Activated CD4-positive, alpha-beta T cell treated with anti-CD3 and anti-CD28 coated beads, Interleukin-2, amount 10 ng/mL, durations not matched to agents 7 days and 5 days (primary cell): ENCODE measurements at places on chromosomes 7 and 10. TPM values are rescaled to one million over a fixed set of nuclear protein-coding genes. Genes with fewer than 3 reads are reported as not detected.
A peak's percentile ranks its signal among the peaks of the same experiment; 100 is the strongest.

- H3K4me1 ChIP-seq: peaks cover 7% of the 10 kb centered on the region
- no peak within 1 kb of the TSS for H3K27ac ChIP-seq
- H3K27me3 ChIP-seq: peaks cover 42% of the 10 kb centered on the region
- H3K4me3 ChIP-seq: no peak within 1 kb of the TSS
Observed at GRCh38 chr7:11831736-11832495, at the start of gene THSD7A. Gene THSD7A, minus strand, starts transcription at chr7:11832198. Its CDS starts 252 bp downstream, at chr7:11831946.

DNA sequence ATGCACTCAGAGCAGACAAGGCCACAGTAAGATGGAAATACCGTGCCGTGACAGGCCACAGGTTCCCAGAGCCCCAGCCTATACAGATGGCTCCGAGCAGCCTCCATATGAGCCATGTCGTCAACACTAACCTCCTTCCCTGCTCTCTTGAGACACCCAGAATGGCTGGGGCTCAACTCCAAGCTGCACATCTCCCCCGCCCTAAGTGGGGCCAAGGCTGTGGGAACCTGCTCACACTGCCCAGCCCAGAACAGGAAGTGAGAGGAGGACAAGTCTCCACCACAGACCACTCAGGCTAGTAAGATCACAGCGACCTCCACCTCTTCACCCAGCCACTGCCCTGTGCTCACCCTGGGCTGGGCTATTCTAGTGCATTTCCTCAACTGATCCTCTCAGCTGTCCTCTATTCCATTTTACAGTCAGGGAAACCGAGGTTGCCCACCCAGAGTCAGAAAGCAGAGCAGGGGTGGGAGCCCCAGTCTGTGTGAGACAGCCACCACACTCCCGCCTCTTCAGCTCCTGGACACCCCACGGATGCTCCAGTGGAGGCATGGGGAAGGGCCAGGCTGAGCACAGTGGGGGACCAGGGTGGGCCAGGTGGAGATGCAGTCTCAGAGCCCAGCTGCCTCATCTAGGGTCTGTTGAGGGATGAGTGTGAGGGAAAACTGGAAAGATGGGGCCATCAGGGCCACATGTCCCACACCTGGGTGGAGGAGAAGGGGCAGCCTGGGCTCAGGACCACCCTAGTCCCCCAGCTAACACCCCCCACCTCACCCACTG is 11.6 kb downstream of the GRID1 start:
- no peak for DNase-seq
- no peak overlapping the region for H3K4me3 ChIP-seq
- no peaks in the 10 kb centered on the region for H3K4me1 ChIP-seq
- no peaks in the 10 kb centered on the region for H3K36me3 ChIP-seq

DNA sequence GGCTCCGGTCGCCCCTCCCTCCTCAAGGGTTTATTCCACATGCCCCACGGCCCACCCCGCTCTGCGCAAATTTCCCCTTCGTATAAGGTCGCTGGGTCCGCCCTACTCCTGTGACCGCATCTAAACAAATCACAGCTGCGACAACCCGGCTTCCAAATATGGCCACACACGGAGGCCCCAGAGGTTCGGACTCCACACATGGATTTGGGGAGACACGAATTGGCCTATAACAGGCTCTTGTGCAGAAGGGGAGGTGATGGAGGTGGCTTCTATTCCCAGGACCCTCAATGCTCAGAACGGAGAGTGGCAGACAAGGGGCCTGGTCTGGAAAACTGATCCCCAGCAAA is 90.1 kb downstream of the FOXL3 start:
- DNase-seq: no peak
- no peak overlapping the region for H3K4me3 ChIP-seq
- peak overlapping the region; percentile 72 for H3K27ac ChIP-seq
- peaks cover 28% of the 10 kb centered on the region for H3K27me3 ChIP-seq

- DNase-seq: no peak
- H3K27ac ChIP-seq: peak overlapping the region; percentile 95
- peaks cover 40% of the 10 kb centered on the region for H3K4me1 ChIP-seq
- no peaks in the 10 kb centered on the region for H3K27me3 ChIP-seq
- H3K36me3 ChIP-seq: peaks cover 16% of the 10 kb centered on the region
Observed at GRCh38 chr7:87151729-87152111, 533 bp upstream of the DMTF1 start.

GRCh38 chr10:130188195-130189175 is 52.3 kb downstream of the GLRX3 start:
- H3K4me3 ChIP-seq: no peak overlapping the region
- H3K4me1 ChIP-seq: no peaks in the 10 kb centered on the region
- peaks cover 6% of the 10 kb centered on the region for H3K27me3 ChIP-seq
- H3K27ac ChIP-seq: no peak overlapping the region

- peaks cover 23% of the 10 kb centered on the region for H3K4me1 ChIP-seq
- H3K4me3 ChIP-seq: no peak overlapping the region
- peaks cover 4% of the 10 kb centered on the region for H3K27me3 ChIP-seq
- peaks cover 2% of the 10 kb centered on the region for H3K36me3 ChIP-seq
- no peak overlapping the region for H3K27ac ChIP-seq
Observed at GRCh38 chr7:155942226-155942950, 130.1 kb upstream of the SHH start.

PNLIP gene
- not detected for total RNA-seq
